Left ventricle myocardium superior (tissue), 1 donor: ENCODE measurements at places on chromosomes 13 and 19. TPM values are rescaled to one million over a fixed set of nuclear protein-coding genes. Genes with fewer than 3 reads are reported as not detected.

The TMEM59L gene
- 1.5 TPM for total RNA-seq

The TPTE2 gene
- not detected for total RNA-seq

The RASIP1 gene
- total RNA-seq = 13.7 TPM

The IGFL4 gene
- not detected for total RNA-seq

The ERFL gene
- not detected for total RNA-seq

The CXCL17 gene
- total RNA-seq = not detected

The CGB5 gene
- total RNA-seq = not detected

The CCDC8 gene
- total RNA-seq = 33.5 TPM

The PCDH8 gene
- not detected for total RNA-seq

The PRODH2 gene
- total RNA-seq = not detected

The DCT gene
- total RNA-seq = 0.12 TPM

The C5AR1 gene
- 5.3 TPM for total RNA-seq

The ELSPBP1 gene
- total RNA-seq = not detected

The ZNF578 gene
- 2.2 TPM for total RNA-seq

The PRTN3 gene
- total RNA-seq = not detected

The IGFL1 gene
- not detected for total RNA-seq

The CERS4 gene
- 20.9 TPM for total RNA-seq

The FCAR gene
- 0.32 TPM for total RNA-seq

The ANKLE1 gene
- total RNA-seq = 0.12 TPM

The AP1M2 gene
- not detected for total RNA-seq

The UBL3 gene
- 22.6 TPM for total RNA-seq

The STX10 gene
- 46.4 TPM for total RNA-seq

The SCN1B gene
- total RNA-seq = 45.7 TPM

The AXL gene
- total RNA-seq = 13.8 TPM

The PSPN gene
- 1.2 TPM for total RNA-seq

The ZNF565 gene
- 4.6 TPM for total RNA-seq
